ENCODE measurements at places on chromosomes 2 and 18. TPM values are rescaled to one million over a fixed set of nuclear protein-coding genes. Genes with fewer than 3 reads are reported as not detected.

Gene FBXO15
- 3.3 TPM for total RNA-seq

DNA sequence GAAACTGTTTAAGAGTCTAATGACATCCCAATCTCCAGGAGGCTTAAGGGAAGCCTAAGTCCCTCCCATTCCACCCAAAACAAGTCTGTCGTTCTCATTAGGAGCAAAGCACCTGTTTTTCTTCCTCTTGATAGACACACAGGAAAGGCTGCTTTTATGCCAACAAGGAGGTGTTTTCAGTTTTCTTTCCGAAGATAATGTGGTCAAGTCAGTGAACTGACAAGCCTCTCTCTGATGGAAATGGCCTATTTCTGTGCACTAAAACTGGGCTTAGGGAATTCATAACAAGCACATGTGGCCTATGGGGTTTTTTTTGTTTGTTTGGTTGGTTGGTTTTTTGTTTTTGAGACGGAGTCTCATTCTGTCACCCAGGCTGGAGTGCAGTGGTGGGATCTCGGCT lies 36.2 kb downstream of the FBLN7 start:
- DNase-seq: no peak

DNA sequence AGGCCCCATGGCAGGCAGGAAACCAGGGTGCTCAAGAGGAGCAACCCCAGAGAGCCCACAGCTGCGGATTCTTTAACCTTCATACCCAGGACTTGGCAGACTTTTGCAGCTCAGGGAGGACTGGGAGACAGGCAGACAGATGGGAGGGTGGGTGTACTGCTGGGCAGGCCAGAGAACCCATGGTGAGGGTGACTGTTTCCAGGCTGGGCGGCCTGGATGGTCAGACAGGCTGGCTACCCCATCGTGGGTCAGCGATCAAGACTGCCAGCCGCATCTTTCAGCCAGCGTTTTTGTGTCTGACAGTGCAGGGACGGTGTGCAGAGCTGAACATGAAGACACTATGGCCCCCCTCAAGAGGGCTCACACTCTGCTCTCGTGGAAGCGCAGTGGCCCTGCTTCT lies 82.2 kb downstream of the MARCO start:
- DNase-seq: no peak

DNA sequence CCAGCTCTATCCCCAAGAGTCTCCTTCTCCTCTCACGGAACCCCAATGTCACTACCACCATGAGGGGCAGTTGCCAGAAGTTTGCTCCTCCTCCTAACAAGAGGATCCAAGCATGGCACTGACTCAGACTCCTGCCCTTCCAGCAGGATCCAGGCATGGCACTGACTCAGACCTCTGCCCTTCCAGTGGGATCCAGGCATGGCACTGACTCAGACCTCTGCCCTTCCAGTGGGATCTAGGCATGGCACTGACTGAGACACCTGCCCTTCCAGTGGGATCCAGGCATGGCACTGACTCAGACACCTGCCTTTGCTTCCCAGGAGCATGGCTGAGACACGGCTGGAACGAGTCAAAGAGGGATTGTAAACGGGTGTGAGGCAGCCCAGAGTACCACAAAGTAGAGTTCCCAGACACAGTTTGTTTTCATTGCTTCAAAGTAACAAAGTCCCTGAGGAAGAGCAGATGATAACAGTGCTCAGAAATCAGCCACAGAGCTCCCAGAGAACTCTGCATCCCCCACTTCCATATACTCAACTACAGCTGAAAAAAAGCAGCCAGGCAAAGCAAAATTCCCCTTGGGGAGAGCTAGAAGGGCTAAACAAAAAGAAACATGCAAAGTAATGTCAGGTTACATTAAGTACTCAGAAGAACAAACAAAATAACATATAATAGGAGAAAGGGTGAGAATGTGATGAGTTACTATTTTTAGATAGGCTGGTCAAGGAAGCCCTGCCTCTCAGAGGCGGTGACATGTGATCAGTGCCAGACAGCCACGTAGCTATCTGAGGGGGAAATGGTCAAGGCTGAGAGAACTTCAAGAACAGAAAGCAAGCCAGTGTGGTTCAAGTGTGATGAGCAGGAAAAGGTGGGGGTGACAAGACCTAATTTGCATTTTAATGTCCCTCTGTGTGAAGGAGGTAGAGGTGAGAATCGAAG lies 3.0 kb downstream of the BUB1 start:
- DNase-seq: no peak

DNA sequence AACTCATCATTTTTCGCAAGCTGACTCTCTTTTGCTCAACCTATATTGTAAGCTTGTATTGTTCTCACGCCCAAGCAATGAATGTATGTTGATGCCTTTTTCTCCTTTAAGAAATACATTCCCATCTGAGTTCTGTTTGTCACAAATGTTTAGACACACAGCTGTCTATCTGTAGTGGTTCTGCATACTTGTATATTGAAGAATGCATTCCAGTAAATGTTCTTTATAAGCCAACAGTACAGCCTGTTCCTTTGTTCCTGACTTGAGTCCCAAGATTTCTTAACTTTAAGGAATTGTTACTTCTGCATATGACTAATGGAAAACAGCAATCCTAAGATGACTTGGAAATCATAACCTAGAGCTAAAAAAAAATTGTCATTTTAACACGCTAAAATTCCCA lies 849.1 kb upstream of the POU3F3 start:
- DNase-seq: no peak

All from body of pancreas (tissue), 4 donors.